ENCODE measurements at places on chromosomes 7 and 10.

- DNase-seq = no peak
These were observed 118.6 kb downstream of the PON1 start for GRCh38 chr7:95205665-95206225.

DNA sequence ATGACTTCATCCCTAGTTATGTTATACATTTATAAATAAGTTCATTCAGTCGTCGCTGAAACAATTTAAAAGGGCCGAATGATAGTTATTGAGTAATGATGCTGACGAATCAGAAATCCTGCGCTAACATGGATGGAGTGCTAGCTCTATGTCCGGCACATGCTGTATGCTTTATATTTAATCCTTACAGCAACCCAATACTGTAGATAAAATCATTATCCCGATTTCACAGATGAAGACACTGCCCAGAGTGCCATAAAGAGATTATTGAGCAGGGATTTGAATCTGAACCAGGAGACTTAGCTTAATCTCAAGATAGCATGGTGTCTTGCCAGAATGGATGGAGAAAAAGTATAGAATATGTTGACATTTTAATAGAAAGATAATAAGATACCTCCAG lies 1.1 kb upstream of the ICA1 start:
- DNase-seq = no peak

DNA sequence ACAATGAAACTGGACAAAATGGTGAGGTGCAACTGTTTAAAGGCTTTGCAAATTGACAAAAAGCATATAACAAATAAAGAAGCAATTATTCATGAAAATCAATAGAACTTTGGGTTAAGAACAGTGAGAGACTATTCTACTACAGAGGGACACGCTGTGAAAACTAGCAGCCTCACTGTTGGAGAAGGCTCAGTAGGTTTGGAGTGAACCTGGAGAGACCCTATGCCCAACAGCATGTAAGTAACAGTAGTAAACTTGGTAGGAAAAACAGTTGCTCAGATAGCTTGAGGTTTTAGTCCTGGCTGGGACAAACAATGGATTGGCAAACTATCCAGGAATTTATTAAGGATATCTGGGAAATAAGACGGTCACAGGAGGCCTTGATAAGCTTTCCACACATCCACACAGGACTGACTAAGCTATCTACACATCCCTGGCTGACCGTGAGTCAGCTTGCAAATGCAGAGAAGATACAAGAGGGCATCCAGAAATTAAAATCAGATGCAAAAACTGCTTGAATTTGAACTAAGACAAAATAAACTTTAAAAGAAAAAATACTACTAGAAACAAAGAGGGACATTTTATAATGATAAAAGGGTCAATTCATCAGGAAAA lies 15.9 kb downstream of the FAM149B1 start:
- DNase-seq = no peak

GRCh38 chr7:117809958-117810357 lies 63.3 kb downstream of the CTTNBP2 start:
- no peak for DNase-seq

DNA sequence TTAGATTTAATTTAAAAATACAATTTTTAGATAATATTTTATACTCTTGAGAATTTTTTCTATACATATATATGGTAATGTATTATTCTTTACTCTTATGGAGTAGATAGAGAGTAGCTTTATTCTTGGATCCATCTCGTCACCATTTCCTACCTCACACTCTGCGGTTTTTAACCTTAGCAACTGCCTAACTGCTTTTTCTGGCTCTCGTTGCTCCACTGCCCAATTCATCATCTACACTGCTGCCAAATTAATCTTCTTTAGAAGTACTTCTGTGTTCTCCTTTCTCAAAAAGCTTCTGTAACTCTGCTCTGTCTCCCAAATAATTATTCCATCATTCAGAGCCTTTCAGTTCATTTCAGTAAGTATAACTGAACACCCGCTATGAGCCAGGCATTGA lies 35.3 kb downstream of the CAPZA2 start:
- DNase-seq = no peak

DNA sequence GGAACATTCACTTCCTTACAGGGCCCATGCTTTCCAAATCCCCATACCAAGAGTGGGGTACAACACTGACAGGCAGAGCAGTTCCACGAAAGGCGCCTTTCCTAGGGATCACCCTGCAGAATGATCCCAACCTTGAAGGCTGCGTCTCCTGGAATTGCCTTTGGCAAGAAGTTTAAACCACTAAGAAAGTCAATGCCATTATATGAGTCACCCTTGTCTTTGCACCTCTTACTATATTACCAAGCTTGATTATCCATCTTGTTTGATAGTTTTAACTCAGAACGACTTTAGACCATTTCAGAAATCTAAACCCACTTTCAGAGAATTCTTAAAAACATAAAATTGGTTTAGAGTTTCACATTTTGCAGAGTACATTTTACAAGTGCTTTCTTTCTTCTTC lies 282.1 kb downstream of the ARHGAP12 start:
- DNase-seq = no peak

- no peak for DNase-seq
These were observed 4.4 kb downstream of the PLAU start for GRCh38 chr10:73915206-73915851.

DNA sequence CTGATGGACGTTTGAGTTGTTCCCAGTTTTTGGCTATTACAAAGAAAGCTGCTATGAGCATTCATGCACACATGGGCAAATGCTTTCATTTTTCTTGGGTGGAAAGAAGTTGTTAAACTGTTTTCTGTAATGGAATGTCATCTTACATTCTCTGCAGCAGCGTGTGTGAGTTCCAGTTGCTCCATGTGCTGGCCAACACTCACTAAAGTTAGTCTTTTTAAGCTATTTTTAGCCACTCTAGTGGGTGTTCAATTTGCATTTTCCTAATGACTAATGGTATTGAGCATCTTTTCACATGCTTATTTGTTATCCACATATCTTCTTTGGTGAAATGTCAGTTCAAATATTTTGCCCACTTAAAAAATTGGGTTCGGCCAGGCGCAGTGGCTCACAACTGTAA lies 82.8 kb upstream of the COL13A1 start:
- no peak for DNase-seq

DNA sequence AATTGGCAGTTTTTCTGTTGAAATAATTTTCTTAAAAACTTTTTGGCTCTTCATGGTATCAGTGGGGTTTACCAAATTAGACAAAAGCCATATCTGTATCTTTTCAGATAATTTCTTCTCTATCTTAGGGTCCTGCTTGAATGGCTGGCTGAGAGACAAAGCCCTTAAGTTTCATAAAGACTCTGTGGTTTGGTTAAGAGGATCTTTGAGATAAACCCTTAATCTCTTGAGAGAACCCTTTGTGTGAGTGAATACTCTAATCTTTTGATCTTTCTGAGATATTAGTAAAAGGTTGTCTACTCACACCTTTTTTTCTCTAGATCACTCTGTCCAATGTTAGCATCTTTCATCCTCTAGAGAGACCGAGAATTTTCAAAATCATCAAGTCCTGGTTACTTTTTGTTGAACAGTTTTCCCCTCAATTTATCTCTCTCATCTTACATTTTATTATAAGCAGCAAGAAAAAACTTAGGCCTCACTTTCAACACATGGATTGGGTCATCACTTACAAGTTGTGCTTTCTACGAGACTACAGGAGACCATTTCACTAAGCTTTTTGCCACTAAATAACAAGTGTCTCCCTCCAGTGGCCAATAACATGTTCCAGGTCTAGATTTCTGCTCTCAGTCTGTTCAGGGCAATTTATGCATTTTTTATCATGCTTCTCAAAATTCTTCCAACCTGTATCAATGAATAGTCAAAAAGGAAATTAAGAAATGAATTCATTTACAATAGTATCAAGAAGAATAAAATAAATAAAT lies 28.4 kb downstream of the DNAJC9 start:
- DNase-seq = no peak
